ENCODE measurements at places on chromosomes 16 and 17. TPM values are rescaled to one million over a fixed set of nuclear protein-coding genes. Genes with fewer than 3 reads are reported as not detected.

DNA sequence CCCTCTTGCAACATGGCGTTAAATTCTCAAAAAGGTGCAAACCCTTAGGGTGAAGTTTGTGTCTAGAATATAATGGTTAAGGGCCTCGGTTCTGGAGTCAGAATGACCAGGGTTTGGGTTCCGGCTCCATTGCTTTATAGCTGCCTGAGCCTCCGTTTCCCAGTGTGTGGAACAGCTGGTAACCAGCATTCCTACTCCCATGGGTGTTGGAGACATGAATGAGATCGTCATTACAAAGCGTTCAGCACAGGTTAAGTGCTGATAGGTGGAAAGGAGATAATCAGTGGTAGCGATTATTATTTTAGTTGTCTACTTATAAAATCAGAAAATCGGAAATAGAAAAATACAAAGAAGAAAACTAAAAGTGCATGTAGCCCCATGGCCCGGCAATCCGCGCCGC is 23.5 kb upstream of the ZCCHC14 start:
- no peak for DNase-seq

DNA sequence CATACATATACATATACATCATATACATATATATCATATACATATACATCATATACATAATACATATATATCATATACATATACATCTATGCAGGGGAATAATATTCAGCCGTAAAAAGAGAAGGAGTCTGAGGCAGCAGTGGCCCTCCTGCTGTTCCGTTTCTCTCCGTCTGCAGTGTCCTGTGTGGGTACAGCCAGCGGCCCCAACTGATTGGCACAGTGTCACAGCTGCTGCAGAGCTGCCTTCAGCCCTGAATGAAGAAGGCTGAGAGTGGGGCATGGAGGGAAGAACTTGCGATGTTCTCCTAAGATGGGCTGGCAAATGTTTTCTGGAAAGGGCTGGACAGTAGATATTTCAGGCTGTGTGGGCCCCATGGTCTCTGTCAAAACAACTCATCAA is 146.9 kb downstream of the SNX29 start:
- DNase-seq, result no peak

Gene EXOSC6
- total RNA-seq, result 21.4 TPM

- no peak for DNase-seq
These were observed 24.4 kb downstream of the SCNN1G start for GRCh38 chr16:23206986-23207385.

DNA sequence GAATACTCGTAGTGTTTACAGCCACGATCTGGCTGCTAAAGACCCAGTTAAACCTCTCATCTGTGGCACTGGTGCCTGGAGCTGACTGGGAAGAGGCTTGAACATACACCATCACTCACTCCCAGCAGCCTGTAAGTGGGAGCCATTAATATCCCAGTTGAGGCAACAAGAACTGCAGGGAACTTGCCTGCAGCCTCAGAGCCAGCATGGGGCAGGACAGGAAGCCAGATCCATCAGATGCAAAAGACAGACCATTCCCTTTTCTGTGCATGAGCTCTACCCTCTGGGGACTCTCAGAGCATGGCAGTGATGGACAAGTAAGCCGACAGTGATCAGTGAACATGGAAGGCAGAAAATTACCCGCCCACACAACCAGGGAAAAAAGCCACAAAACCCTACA is 91.8 kb downstream of the TMEM132E start:
- no peak for DNase-seq

- peak; percentile 22 for DNase-seq
These were observed 323.0 kb upstream of the TBX2 start for GRCh38 chr17:61076621-61077031.

DNA sequence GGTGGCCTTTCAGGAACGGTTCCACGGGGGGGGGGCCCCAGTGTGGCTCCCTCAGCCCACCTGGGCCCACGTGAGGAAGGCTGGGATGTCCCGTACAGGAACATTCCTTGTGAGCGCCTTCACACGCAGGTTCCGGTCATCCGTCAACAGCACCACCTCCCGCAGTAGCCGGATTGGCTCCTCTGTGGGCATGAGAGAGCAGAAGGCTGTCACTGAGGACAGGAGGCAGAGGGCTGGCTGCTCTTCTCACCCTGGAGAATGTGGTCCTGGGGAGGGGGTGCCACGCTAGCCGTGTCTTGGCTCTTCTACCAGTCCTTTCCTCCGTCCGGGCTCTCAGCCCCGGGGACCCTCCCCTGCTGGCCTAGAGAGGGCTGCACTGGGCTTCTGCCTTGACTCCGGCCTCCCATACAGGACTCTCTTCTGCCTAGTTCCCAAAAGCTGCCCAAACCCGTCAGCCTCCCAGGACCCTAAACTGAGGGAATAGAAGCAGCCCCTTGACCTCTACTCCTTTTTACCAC is 6.6 kb downstream of the HIC1 start:
- no peak for DNase-seq

Measured in HFFc6 (cell line).